Astrocyte (in vitro differentiated cells and primary cell): ENCODE measurements at places on chromosomes 12 and 14.

GRCh38 chr14:31051511-31051910 is 25.3 kb upstream of the STRN3 start:
- DNase-seq: no peak

DNA sequence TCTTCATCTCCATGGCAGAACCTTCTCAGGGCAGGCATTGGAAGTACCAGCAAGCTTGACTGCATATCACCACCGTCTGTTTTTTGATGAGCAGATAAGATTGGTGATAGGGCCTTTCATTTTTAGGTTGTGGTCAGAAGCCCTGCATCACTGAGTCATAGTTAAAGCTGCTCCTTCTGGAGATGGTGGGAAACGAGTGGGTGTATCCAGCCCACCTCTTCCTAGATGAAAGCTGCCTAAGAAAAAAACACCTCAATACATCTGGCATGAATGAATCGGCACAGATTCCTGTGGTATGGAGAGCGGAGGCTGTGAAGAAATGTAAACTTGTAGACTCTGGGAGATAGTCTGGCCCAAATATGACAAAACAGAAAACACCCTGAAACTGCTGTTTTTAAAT is 248.7 kb upstream of the EGLN3 start:
- DNase-seq: peak; percentile 99

DNA sequence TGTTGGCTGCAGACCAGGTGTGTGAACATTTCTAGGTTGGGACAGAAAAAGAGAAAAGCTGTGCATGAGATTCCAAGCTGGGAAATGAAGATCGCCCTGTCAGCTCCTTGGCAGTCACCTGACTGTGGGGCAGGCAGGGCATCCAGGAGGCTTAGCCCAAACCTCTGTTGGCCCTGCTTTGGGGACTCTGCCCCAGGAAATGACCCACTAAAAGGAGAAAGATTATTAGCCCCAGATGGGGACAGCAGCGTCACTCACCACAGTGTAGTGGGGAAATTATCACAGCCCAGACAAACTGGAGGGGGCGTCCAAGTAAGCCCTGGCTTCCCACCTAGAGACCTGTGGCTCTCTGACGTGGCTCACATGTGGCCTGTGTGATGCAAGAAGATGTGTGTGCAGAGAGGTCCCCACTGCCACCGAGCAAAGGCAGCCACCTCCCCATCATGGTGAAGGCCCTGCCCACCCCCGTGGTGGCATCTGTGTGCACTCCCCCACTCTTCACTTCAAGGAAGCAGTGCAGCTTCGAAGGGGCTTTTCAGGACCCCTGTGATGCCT is 39.1 kb downstream of the DIO3 start:
- DNase-seq: no peak

DNA sequence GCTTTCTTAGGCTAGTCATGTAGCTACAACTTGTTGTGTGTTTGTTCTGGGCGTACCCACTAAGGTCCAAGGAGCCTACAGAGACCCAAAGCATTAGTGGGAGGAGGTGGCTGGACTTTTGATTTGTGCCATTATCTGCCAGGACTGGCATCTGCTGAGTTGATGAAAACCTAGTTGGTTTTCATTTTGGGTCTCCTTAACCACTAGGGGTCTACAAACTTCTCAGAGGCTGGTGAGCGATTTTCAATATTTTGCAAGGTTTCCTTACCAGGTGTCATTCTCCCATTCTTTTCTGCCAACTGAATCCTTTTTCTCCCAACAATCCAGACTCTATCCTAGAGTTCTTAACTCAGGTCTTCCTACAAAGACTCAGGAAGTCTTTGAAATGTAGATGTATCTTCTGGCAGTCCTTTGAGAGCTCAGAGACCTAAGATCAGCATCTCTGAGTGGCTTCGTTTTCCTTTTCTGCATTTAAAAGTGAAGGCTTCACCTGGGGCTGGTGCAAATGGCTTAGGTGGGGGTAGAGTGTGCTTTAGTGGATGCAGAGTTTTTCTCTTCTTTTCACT is 150.0 kb upstream of the RMST start:
- DNase-seq: no peak

DNA sequence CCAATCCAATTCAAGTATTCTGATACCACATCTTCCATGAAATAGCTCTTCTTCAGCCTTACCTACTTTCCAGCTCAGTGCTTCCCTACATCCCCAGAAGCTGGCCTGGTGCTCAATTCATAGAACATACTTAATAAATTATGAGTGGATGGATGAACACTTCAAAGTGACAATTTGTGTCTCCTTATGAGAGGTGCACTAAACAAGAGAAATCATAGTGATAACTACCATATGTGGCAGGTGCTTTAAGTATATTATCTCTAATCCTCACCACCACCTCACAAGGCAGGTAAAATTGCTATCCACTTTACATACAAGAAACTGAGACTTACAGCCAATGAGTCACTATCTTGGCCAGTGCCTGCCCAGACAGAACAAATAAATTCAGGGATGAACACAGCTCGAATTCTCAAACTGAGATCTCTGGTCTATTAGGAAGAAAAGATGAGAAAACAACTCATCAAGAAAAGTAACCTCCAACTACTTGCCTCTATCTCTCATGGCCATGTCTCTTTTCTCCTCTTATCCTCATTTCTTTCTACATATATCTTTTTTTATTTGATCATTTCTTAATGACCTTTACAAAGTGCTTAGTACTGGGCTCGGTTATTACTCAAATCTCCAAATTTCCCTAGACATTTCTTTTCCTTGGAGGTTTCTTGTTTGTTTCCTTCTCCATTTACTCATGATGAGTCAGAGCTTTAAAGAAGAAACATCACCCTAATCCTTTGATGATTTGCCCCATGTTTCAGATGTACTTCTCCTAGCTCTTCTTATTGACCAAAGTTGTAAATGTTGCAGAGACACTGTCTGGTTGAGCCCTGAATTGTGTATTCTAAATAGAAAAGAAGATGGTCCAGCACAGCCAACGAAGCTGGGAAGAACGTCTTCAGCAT is 161.5 kb downstream of the RPS29 start:
- DNase-seq: no peak

- no peak for DNase-seq
These were observed 130.2 kb upstream of the RAP1B start for GRCh38 chr12:68480526-68480925.

DNA sequence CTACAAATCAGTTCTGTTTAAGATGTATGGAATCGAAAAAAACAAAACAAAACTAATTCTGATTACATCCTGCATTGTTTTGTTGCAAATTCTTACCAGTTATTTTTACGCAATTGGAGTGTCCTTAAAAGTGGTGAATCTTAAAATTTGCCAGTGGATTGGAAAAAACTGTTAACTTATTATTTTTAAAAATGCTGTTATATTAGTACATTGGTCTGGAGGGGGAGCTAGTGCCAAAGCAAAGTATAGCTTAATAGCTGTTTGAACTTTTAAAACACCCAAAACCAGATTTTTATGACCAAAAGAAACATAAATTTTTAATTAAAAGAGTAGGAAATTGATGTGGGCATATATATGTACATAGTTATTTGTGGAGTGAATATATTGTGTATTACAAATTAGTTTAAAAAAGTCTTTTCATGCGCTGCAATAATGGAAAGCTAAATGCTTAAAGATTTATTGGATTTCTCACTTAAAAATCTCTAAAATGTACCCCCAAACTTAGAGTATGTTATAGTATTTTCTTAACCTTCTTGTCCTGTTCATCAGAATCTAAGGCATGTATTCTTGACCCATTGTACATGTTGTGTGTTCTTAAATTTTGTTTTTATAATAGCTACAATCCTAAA is 2.5 kb downstream of the FUT8 start:
- peak; percentile 9 for DNase-seq

GRCh38 chr14:75604979-75605851 is 26.8 kb downstream of the FLVCR2 start:
- peak; percentile 4 for DNase-seq

- peak; percentile 59 for DNase-seq
These were observed 87.8 kb upstream of the ATXN7L3B start for GRCh38 chr12:74449872-74450271.

DNA sequence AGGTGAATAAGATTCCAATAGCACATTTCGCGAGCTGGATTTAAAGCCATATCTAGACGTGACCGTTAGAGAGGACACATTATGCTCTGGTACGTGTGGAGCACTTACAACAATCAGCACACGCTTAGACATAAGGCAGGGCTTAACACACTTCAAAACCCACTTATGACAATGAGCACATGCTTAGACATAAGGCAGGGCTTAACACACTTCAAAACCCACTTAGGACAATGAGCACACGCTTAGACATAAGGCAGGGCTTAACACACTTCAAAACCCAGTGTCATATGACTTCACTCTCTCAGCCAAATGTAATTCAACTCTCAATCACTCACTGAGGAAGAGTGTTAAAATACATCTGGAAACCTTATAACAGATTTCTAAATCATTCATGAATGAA is 11.2 kb upstream of the PLD4 start:
- no peak for DNase-seq

DNA sequence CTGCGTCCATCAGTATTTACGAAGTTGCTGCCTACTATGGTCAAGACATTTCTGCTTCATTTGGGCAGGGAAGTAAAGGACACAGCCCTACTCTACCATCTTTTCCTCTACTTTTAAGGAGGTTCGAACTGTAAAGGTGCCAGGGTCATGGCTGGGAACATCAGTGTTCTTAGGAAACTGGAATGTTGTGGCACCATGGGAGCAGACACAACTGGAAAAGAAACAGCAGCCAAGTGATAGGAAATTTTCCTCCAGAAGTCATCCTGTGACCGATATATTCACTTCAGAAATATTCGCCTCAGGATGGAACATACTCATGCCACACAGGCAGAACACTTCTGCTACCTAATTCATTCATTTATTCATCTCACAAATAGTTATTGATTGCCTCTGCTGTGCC is 104.4 kb downstream of the ETV6 start:
- no peak for DNase-seq

DNA sequence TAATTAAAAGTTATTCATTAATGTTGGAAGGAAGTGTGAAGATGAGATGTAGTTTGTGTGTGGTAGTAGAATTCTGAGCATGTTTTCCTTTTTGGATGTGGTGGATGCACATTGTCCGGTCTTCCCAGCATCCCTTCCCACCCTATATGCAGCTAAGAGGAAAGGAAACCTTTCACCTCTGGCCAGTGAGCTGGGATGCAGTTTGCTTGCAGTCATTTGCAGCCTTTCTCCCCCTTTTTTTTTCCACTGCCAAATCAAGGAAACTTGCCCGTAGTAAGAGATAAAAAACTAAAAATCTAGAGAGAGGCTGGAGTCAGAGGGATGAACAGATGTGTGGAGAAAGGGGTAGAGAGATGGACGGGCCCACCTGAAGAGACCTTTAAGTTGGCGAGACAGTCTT is 72.5 kb upstream of the SLC38A2 start:
- DNase-seq: no peak

- peak; percentile 81 for DNase-seq
These were observed 72.0 kb downstream of the PPP2R5E start for GRCh38 chr14:63470962-63471793.

- no peak for DNase-seq
These were observed 1551.5 kb upstream of the SEL1L start for GRCh38 chr14:83085136-83085535.

DNA sequence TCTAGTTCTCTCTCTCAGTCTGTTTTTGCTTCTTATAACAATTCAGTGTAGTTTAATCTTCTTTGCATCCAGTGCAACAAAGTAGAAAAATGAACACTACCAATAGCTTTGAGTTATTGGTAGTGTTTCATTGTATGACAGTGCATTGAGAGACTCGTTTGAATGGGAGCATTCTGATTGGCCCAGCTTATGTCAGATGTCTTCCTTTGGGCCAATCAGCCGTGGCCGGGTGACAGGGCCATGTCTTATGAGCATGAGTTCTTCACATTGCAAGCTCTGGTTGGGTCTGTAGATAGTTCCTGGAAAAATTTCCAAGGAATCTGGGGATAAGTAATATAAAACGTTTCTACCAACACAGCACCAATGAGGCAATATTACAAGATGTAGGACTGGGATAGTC is 36.5 kb downstream of the GYS2 start:
- DNase-seq: no peak

DNA sequence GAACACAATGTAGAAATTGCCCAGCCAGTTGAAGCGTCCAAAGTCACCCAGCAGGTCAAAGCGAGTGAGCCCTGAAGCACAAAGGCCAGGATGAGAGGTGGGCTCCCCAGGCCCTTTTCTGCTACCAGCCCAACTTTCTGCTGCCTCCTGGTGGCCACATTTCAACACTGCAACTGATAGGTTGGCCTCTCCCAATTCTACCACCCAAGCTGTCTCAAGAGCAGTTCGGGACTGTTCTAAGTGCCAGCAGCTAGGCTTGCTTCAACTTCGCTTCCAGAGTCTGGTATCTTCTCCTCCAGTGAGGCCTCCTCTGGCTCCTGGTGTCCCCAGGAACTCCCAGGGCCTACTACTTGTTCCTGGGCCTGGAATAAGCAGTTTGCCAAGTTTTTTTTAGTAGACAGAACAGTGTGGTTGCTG is 3.4 kb upstream of the DHH start:
- DNase-seq: no peak

DNA sequence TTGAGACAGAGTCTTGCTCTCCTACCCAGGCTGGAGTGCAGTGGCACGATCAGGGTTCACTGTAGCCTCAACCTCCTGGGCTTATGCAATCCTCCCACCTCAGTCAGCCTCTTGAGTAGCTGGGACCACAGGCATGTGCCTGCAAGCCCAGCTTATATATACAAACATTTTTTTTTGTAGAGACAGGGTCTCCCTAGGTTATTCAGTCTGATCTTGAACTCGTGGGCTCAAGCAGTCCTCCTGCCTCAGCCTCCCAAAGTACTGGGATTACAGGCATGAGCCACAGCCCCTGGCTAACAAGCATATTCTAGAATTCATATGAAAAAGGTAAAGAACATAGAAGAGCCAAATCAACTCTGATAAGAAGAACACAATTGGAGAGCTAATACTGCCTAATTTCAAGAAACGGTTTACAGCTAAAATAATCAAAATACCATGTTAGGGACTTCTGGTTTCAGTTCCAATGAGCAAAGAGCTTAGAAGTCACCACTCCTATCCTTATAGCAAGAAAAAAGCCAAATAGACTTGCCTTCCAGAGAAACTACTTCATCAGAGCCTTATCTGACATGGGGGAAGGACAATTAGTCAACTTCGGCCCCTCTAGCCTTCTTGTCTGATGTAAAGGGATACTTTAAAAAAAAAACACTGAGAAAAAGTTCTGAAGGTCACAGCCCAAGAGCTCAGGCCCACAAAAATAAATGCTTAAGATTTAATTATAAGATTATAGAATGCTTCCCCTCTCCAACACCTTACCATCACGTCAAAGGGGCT is 37.6 kb downstream of the TMEM116 start:
- peak; percentile 34 for DNase-seq

- peak; percentile 61 for DNase-seq
These were observed 75.1 kb downstream of the ETNK1 start for GRCh38 chr12:22700106-22700505.

DNA sequence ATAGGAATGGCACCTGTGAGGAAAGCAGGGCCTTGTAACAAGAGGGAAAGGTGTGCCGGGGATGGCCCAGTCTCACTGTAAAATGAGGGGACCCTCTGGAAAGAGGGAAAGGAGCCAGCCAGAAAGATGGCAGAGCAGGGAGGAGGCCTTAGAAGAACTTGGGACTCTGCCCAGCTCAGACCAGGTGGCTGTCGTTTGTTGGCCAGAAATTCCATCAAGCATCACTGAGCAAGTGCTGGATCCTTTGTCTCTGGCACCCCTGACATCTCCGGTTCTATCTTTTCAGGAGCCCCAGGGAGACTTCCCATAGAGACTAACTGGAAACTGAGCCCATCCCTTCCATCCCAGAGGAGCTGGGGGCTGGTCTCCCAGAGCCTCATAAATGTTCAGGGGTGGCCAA is 43.3 kb downstream of the DEGS2 start:
- DNase-seq: no peak

- no peak for DNase-seq
These were observed 6.9 kb downstream of the GNPTAB start for GRCh38 chr12:101823891-101824290.

- no peak for DNase-seq
These were observed 260.5 kb downstream of the RAD51B start for GRCh38 chr14:68079941-68080697.
